ENCODE measurements at places on chromosomes 1 and 21.

DNA sequence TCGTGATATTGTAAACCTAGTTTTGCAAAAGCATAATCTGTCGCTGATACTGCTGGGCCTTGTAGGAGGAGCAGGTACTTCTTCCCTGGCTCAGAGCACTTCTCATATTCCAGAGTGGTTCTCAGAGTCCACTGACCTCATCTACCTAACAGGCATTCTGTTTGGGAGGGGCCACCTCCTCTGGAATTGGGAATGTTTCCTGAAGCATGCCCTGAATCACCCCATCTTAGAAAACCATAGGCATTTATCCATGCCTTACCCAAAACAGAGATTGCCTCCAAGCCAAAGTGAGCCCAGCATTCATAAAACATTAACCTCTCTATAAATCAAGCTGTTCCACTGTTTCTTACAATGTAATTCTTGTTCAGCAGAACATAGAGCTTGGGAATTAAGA is 35.1 kb downstream of the SLC44A3 start:
- no peak for DNase-seq

DNA sequence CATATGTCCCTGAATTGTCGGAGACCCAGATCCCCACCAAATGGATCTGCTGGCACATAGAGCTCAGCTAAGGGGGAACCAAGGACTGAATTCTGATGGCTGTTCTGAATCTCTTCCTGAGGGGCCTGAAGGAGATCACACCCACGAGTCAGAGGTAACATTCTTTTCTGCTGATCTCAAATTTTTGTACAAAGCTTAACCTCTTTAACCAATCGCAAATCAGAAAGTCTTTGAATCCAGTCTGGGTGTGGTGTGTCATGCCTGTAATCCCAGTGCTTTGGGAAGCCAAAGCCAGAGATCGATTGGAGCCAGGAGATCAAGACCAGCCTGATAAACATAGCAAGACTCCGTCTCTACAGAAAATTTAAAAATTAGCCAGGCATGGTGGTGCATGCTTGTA is 62.8 kb upstream of the PRRC2C start:
- no peak for DNase-seq

DNA sequence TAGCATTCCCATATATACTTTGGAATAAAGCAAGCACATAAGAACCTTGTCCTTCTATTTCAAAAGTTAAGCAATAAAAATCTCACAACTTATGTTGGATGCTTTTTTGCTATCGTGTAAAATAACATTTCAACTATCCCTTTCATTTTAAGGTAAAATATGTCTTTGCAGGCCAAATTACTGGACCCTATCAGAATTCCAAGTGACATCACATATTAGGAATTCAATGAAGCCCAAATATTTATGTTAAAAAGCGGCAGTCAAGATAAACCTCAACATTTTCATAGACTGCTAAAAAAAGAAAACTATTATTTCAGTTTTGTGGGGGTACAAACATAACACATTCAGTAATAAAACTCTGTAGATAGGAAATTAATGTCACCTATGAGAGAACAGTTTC is 252.0 kb downstream of the KCTD3 start:
- no peak for DNase-seq

DNA sequence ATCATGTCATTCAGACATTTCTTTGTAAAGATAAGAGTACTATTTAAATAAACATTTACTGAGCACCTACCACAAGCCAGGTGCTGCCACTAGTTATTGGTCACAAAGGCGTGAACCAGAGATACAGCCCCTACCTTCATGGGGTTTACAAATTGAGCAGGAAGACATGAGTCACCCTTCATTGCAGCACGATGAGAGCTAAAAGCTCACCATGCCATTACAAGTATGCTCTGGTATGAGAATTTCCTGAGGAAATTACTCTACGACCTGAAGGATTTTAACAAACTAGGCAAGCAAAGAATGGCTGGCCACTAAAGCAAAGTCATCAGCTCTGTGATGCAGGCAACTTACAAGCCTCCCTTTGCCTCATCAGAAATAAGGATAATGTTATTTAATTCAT is 346.8 kb downstream of the BRINP2 start:
- no peak for DNase-seq

DNA sequence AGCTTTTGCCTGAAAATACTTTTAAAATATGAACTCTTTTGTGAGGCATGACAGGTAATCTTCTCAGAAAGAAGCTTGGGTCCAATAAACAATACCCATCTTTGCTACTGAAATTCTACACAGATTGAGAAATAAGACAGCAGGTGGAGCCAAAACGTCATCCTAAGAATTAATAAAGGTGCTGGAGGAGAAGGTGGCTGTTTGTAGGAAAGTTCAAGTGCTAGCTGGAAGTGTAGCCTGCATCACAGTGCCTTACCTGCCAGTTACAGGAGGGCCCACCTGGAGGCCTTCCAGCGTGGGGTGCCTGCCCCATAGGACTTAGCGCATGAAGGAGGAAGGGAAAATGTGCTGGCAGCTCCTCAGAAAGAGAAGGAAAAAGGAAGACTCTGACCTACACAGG is 93.7 kb downstream of the TTC3 start:
- DNase-seq, result no peak

DNA sequence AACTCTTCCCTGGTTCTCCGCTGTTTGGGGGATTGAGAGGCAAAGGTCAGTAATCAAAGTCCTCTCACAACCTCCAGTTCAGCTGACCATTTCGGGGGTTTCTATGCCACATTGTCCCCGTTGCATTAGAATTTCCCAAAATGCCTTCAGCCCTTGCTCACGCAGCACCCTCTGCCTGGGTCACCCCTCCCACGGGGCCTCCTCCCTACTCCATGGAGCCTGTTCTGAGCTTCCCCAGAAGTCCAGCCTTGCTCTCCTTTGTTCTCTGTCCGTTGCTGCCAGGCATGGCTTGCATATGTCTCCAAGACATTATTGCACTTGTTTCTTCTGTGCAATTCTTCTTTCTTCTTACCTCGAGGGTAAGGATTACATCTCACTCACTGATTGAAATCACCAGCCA is 16.5 kb downstream of the DMRTB1 start:
- DNase-seq, result no peak

DNA sequence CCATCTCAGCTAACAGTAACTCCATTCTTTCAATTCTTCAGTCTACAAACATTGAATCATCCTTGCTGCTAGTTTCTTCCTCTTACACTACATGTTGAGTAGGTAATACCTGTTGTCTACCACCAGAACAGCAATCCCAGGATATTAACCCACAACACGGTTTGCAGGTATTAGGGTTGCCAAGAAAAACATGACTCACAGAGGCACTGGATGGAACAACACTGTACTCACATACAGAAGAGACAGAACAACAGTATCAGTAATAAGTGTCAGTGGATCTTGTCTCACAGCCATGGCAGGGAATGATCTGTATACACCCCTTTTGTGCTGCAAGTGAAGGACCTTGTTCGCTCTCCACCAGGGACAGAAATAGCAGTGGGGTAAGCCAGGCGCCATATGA is 212.1 kb downstream of the GPR52 start:
- no peak for DNase-seq

DNA sequence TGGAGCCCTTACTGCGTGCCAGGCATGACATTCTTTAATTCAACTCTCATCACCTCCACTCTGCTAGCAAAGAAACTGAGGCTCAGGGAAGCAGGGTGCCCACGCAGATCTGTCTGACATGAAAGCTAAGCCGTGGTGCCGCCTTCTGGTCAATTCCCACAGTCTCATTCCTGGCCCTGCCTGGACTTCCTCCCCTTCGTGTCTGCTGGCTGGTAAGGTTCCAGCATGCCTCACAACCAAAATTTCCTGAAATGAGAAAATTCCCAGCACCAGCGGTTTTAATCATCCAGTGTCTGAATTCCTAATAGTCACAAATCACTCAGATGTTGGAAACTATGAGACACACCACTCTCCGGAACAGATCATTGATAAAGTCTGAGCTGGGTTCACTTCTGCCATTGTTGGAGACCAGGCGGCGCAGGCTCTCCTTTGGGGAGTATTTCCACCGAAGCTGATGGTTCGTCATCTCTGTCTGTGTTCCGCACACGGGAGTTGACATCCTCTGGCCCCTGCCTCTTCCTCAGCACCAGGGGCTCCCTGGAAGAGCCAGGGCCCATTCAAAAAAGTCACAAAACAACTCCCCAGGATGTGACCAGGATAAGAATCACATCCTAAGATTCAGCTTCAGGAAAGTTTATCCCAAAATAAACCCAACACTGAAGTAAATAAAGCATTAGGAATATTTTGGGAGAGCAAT is 167.7 kb downstream of the PLPP3 start:
- DNase-seq, result no peak

DNA sequence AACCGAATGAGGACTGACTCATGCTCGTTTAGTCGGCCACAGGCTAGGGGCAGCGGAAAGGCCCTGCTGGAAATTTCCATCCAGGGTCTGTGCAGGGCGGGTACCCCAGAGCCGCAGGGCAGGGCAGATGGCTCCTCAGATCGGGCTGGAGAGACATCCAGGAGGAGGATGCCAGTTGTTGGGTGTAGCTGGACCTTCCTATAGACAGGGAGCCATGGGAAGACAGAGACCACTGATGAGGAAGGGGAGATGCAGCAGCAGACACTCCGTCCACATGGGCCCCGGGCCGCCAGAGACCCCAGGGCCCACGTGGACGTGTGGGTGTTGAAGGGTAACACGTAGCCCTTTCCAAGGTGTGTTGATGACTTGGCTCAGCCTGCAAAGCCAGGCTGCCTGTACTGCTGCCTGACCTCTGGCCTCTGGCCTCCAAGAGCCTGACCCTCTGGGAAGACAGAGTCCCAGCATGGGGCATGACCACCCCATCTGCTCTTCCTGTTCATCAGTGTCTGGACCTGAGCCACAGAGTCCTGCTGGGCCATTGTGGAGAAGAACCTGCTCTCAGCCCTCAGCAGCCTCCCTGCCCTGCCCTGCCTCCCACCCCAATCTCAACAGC is 4.8 kb downstream of the GNG4 start:
- no peak for DNase-seq

GRCh38 chr1:94614168-94614815 is 72.7 kb upstream of the F3 start:
- DNase-seq, result no peak

DNA sequence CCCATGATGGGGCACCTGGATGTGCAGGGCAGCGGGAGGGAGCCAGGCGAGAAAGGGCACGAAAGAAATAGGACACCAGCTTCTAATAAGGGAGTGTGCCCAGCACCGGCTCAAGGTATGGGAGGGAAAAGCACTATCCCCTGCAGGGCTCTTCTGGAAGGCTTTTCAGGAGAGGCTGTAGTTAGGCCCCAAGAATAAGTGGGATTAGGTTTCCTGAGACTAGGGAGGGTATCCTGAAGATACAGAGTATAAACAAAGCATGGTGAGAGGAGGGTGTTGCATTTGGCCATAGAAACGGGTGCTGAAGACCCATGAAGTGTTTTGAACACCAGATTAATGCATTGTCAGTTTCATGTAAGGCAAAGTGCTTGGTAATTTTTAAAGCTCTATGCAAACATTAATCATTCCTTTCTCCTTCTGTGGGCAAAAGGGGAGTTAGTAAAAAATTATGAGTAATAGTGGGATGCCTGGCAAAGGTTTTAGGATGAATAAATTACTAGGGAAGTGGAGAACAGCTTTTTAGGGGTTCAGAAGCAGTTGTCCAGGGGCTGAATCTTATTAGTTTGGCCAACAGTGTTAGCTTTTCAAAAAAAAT is 74.0 kb downstream of the SYT6 start:
- no peak for DNase-seq
